ENCODE measurements at places on chromosomes 5 and 9. TPM values are rescaled to one million over a fixed set of nuclear protein-coding genes. Genes with fewer than 3 reads are reported as not detected.

Gene MAMDC2
- 5.4 TPM for total RNA-seq

Gene ARID3C
- under 0.01 TPM for total RNA-seq

Gene SH2D3C
- total RNA-seq = not detected

Gene CTSV
- under 0.01 TPM for total RNA-seq

Gene GABRA1
- total RNA-seq = not detected

Gene FOXD4
- 0.26 TPM for total RNA-seq

Gene PRDM9
- not detected for total RNA-seq

Gene PHYHD1
- 20.0 TPM for total RNA-seq

Gene CHSY3
- total RNA-seq = 1.3 TPM

Gene PCDHA12
- total RNA-seq = 0.50 TPM

Gene PAPPA
- 33.4 TPM for total RNA-seq

Gene CDO1
- total RNA-seq = 6.9 TPM

Gene RLN1
- not detected for total RNA-seq

Gene TOR4A
- 22.1 TPM for total RNA-seq

Gene TXNDC8
- total RNA-seq = not detected

Gene NDST1
- total RNA-seq = 18.2 TPM

Gene CYLC2
- not detected for total RNA-seq

Gene TMEM167A
- total RNA-seq = 55.5 TPM

Gene SAP30L
- total RNA-seq = 25.9 TPM
